Naive thymus-derived CD8-positive, alpha-beta T cell (primary cell): ENCODE measurements at places on chromosomes 5 and 9.
A peak's percentile ranks its signal among the peaks of the same experiment; 100 is the strongest.

DNA sequence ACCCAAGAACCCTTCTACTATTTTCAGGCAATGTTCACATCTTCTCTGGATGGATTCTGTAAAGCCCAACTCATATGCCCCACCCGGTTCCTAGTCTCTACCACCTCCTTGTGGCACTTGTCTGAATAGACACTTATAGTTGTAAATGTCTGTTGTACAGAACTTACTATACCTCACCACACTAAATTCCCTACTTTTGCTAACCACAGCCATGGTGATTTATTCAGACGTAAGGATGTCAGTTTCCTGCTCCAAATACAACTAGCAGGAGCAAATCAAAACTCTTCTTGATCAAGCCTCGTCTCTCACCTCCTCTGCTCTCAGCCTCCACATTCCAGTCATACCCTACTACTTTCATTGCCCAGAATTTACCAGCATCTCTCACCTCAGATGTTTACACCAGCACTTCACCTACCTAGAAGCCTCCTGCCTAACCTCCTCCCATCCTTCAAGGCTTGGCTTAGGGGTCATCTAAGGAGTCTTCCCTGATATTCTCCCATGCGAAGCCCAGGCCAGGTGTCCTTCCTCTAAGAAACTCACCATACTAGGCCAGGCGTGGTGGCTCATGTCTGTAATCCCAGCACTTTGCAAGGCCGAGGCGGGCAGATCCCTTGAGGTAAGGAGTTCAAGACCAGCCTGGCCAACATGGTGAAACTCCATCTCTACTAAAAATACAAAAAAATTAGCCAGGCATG is 75.5 kb downstream of the MAPKAP1 start:
- peak; percentile 27 for DNase-seq

- DNase-seq = no peak
Measured at GRCh38 chr5:133685402-133686018, 73.2 kb upstream of the FSTL4 start.

DNA sequence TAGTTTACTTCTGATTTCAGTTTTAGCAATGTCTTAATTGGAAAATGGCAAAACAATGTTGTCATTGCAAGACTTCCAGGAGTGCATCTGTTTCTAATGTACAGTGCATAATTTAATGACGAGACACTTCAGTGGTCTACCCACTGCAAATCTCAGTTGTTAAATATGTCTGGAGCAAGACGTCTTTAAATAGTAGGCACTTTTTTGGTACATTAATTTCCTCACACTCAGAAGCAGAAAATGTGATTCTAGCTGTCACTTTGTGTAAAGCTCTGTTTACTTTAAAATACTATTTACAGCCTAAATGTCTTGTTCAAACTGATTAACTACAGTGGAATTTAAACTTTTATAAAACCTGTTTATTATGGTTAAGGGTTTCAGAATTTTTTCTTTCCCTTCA is 815.5 kb downstream of the TLE1 start:
- DNase-seq = no peak

GRCh38 chr5:81849770-81850367 is 99.0 kb upstream of the SSBP2 start:
- no peak for DNase-seq
